ENCODE measurements at places on chromosomes 4 and X.

- DNase-seq: no peak
Measured at GRCh38 chr4:127586922-127587571, 45.7 kb upstream of the INTU start.

DNA sequence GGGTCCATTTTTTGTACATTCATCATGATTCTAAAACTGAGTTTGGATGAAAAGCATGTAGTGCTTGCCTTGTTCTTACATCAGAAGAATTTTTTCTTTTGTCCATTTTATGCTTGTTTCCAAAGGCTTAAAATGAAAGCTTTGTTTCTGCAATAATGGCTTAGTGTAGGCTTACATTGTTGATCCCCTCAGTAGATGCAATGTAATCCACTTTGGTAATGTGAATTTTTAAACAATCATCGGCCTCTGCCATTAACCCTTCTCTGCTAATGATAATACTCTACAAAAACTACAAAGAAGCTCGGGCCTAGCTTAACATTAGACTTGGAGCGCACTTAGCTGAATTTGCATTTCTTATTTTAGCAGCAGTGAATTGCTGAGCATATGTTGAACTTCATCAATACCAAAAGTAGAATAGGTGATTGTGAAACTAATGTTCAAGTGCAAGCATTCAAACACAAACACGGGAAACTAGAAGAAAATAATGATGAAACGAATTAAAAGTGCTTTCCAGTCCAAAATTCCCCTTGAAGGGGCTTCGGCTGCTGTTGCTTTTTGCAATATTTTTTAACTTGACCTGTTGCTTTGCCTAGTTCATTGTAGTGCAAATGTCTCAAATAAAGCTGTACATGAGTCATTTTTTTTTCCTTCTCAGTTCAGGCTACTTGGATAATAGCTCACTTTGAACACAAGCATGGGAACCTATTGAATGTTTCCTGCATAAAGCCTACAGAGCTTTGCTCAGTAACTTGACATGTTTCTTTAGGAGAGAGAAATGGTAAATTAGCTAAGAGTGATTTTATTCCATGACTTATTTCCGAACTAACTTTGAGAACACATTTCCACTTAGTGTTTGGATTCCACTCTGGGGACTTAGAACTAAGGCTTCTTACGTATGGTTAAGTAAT is 66.5 kb downstream of the SLIT2 start:
- DNase-seq: no peak

- DNase-seq: no peak
Measured at GRCh38 chrX:6223516-6223915, 5.2 kb downstream of the NLGN4X start.

DNA sequence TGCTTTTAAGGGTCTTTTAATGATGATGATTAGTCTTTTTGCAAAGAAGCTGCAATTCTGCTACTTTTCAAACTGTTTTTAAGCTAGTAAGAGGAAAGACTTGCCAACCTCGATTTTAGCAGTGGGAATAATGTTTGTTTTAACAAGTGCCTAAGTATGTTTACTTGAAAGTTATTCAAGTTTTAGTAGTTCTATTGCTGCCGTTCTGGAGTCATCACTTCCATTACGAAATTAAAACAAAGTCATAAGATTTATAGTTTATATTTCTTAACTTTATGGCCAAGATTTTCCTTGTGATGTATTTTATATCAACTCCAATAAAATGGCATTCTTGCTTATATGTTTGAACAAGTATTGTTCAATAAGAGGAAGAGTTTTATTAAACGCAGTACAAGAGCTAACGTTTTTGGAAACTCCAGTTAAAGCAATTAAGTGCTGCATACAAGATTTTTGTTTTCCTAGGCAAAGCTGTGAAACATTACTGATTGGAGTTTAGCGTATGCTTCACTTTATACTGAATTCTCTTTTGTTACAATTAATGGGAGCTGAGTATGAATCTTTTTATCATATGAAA is 211.3 kb downstream of the TENM3 start:
- DNase-seq: no peak

DNA sequence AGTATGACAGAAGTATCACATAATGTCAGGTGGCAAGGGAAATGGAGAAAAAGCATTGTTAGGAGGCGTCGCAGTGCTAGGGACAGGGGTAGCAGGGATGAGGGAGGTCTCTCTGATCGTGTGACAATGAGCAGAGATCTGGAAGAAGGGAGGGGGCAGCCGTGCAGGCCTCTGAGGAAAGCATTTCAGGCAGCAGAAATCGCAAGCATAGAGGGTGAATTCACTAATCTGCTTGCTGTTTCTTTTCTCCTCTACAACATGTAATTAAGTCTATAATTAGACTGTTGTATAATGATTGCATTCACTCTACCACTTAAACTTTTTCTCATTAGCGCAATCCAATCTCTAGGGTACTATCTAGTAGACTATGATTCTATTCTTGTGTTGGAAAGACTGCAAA is 9.1 kb downstream of the CYP4V2 start:
- DNase-seq: no peak

GRCh38 chrX:1178580-1179057 is 33.8 kb downstream of the CRLF2 start:
- DNase-seq: no peak

- DNase-seq: no peak
Measured at GRCh38 chrX:43166874-43167273, 388.9 kb upstream of the PPP1R2C start.

DNA sequence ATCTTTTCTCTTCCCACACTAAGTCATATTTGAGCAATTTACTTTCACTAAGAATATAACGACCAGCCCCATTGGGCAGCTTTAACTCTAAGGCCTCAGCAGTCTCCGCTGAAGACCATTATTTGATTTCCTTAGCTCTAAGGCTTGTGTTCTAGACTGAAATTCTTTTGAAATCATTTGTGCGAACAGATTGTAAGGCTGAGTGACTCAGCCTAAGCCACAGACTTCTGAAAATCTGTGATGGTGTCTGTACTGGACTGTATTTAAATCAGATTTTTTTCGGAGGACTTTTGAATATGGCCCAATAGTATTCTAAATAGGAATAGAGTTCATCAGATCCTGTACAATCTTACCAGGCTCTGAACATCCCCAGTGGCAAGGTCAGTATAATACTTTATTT is 150.3 kb upstream of the TECRL start:
- DNase-seq: no peak

DNA sequence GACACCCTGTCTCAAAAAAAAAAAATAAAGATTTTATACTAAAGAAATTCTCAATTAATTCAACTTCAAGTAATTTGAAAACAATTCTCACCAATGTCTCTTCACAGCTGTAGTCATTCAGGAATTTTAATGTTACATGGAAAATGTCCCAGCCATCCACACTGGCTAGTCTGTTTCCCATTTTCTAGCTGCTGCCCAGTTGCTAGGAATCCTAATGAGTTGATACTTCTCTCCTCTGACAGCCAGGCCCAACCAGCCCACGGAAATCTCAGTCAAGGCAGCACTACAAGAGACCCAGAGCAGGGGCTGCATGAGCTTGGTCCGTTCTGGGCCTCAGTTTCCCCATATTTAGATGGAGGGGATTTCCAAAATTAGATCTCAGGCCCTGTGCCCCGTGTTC is 59.1 kb downstream of the CASP3 start:
- DNase-seq: no peak

DNA sequence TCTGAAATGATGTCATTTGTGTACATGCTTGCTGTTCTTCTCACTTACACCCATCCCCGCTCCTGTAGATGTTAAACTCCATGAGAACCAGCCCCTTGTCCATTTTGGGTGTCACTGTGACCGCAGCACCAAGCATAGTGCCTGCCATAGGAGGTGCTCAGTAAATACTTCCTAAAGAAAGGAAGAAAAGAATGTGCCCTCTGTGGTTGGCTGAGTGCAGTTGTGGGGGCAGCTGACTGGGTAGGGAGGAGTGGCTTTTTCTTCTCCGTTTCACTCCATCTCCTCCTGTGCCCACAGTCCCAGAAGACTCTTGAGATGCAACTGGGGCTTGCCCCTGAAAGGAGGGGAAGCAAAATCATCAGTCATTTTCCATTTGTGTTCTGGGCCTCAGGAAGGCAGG is 25.5 kb downstream of the PHEX start:
- DNase-seq: no peak

DNA sequence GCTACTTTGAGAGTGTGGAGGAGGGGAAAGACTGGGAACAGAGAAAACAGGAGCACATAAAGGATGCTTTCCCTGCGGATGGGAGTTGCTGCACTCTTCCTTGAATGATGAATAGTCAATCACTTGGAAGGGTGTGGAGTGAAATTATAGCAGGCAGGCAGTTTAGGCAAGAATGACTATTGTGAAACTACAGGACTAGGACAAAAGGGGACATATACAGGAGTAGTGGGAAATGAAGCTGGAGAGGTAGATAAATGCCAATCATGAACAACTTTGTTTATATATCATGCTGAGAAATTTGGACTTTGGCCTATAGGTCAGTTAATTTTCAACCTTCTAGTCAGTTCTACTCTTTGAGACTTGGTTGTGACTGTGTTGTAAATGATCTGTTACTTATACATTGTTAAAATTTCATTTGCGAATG is 76.9 kb downstream of the PAQR3 start:
- DNase-seq: no peak

- no peak for DNase-seq
Measured at GRCh38 chrX:39445336-39445735, 644.1 kb downstream of the MID1IP1 start.

- no peak for DNase-seq
Measured at GRCh38 chr4:70158576-70158975, 4.5 kb downstream of the PRR27 start.

GRCh38 chrX:106170318-106170717 is 2.2 kb downstream of the PWWP3B start:
- no peak for DNase-seq

- peak; percentile 46 for DNase-seq
Measured at GRCh38 chrX:135974279-135974856, 580 bp upstream of the MMGT1 start.

DNA sequence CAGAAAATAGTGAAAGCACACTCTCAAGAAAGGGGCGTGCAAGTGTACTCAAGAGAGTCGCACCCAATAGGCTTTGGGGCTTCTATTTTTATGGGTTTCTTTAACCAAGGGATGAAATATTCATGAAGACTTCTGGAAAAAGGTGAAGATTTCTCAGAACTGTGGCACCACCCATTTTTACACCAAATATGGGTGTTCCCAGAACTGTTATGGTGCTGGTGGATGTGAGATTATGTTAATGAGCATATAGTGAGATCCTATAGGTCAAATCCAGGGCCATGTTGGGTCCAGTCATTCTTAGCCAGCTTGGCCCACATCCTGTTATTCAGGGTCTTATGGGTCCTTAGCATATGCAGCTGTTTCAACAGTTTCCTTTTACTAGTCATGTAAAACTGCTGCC is 61.0 kb upstream of the SMIM10 start:
- no peak for DNase-seq

- no peak for DNase-seq
Measured at GRCh38 chr4:155407480-155407879, 30.7 kb upstream of the MAP9 start.

GRCh38 chr4:77202491-77202890 is 45.5 kb downstream of the CCNG2 start:
- DNase-seq: no peak

DNA sequence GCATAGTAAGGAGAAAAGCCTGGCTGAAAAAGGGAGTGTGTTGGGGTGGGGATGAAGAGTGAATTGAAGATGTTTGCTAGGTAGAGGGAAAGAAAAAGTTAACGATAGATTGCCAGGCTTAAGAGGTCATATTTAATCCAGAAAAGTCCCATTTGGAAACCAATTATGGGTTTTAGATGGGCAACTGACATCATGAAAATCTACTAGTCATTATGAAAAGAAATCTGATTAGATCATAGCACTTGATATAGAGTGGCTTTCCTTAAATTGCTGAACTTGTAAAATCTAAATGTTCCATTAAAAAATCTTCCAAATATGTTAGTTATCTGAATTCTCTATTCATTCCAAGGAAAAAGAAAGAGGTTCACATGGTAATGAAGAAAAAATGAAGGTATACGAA is 37.5 kb upstream of the IL21 start:
- no peak for DNase-seq

- no peak for DNase-seq
Measured at GRCh38 chr4:89303177-89303576, 4.4 kb downstream of the GPRIN3 start.
